ENCODE measurements at places on chromosomes 12 and 14.

GRCh38 chr12:76591476-76591875, 31.9 kb upstream of the OSBPL8 start:
- no peak for DNase-seq

GRCh38 chr14:85798856-85799255, 268.9 kb downstream of the FLRT2 start:
- DNase-seq = peak; percentile 68

DNA sequence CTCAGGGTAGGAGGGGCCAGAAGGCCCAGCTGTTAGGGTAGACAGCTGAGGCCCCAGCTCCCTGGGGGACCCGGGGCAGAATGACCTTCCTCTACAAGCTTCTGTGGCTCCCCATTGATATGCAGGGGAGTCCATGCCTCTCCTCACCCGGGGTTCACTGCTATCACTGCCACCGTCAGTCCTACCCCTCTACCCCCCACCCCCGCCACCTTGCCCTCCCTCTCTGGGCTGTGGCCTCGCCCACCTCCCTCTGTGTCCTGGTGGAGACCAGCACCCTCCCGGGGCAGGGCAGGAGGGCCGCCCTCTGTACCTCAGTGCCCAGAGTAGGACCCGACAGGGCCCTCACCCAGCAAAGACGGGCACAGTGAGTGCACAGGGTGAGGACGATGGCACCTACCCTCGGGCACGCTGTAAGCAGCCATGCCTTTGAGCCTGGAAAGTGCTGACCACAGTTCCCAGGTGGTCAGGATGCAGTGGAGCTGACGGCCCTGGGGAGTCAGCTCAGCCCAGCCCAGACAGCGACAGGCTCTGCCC, 88.4 kb upstream of the SFSWAP start:
- no peak for DNase-seq

DNA sequence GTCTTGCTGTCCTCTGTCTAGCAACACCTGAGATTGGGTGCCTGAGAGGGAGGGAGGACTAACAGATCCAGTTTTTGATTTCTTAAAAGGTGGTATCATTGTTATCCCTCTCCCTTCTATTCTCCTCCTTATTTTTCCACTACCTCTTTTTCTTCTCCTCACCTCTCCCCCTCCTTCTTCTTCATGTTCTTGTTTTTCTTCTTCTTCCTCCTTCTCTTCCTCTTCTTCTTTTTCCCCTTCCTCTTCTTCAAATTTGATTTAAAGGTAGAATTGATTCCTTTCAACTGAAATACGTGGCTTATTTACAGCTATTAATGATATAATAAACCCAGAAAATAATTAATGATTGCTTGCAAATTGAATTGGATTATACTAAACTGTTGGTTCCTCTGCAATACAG, 256.8 kb upstream of the BTG1 start:
- DNase-seq = no peak

DNA sequence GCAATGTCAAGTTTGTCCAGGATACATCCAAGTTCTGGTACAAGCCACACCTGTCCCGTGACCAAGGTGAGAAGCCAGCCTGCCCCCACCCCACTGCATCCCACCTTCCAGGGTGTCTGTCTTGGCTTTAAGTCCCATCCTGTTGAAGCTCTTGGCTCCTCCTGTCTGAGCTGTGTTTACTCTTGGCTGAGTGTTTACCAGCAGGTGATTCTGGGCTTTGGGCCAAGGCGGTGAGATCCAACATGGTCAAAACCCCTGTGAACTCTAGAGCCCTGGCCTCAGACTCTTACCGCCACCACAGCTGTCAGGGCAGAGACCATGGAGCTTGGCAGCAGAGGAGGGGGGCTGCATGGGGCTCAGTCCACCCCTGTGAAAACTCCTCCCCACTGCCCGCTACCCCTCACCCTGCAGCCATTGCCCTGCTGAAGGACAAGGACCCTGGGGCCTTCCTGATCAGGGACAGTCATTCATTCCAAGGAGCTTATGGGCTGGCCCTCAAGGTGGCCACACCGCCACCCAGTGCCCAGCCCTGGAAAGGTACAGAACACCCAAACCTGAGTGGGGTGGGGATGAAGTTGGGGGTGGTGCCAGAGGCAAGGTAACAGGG, 11.6 kb downstream of the TNS2 start:
- peak; percentile 48 for DNase-seq

DNA sequence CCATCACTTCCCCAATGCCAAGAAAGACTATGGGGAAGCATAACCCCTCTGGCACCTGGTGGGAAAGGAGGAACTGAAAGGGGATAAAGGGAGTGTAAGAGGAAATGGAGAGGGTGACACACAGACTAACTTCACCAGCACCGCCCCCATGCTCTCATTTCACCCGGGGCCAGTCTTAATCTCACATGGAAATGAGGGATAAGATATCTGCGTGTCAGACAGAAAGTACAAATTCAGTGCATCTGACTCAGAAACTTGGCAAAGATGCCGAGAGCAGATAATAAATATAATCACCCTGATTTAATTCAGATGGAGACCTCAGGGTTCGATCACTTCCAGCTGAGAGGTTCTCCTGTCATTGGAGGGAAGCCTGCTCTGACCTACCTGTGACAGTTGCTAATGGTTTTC, 191.6 kb downstream of the DUSP6 start:
- DNase-seq = peak; percentile 49

Measured in femur (tissue), 1 donor.